ENCODE measurements at places on chromosomes 2 and 18.

DNA sequence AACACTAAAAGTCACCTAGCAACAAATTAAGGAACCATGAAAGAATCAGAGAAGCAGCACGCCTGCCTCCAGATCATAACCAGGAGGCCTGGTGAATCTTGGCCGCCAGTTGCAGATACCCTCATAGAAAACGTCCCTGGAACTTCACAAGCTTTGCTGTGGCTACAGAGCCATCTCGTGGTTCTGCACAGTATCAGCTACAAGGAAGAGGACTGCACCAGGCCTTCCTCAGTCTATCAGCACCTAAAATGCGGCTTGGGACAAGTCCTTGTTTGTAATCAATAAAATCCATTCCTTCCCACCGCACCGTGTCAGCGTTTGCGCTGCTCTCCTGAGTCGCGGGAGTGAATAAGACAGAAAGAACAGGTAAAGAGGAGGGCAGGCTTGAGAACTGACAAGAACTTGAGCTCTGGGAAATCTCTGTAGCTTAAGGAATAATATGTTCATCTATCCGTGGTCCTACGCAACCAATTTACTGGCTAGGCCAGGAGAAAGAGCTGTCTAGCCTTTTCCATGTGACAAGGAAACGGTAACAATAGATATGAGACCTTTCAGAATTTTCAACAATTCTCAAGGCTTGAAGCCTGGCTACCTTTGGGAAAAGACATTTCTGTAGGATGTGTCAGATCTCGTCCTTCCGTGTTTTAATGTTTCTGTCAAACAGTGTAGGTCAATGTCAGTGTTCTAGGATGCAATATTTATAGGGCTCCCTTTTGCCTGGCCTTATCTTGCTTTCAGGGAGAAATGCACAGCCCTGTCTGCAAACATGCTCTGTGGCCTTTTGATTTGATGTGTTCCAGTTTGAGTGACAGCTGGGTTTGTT, 128.5 kb upstream of the RAB12 start:
- DNase-seq, result no peak

- no peak for DNase-seq
Measured at GRCh38 chr2:64825831-64826491, 163.2 kb upstream of the SLC1A4 start.

DNA sequence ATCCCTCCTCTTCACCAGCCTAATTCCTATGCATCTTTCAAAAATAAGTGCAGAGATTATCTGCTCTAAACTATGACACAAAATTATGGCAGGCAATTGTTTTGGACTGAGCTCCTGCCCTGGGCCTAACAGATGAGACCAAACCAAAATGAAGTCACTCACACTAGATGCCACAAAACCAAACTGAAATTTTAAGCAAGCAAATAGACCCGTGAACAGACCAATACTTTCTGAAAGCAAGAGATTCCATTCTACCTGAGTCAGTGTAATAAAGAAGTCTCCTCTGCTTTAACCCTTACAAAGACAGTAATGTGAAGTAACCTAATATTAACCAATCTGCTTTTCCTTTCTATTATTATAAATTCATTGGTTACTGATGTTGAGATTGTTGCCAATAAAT, 84.3 kb downstream of the RIT2 start:
- DNase-seq, result no peak

DNA sequence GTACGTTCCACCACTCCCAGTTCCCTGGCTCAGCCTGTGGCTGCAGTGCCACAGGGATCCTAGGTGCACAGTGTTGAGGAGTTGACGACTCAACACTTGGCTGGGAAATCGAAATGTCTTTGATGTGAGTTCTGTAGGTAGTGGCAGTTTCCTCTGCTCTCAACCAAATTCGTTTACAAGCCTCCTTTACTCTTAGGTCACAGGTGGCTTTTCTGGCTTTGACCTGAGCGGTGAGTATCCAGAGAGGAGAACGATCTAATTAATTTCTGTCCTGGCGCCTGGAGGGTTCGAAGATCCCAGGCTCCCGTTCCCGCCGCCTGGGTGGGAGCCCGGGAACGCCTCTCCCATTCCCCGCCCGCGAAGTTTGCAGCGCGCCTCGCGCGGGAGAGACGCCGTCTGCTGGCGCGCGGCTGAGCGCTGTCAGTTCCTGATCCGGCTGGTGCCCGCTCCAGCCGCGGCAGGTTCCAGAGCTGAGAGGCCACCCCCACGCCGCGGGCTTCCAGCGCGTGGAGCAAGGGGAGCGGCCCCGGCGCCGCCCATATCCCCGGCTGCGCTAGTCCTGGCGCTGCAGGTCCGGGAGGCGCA, at the start of gene LAMA3:
LAMA3 (plus strand) TSS at position 423 of the 585 bp plus-strand sequence. CDS start 231 bp downstream, outside the sequence.
- no peak for DNase-seq

DNA sequence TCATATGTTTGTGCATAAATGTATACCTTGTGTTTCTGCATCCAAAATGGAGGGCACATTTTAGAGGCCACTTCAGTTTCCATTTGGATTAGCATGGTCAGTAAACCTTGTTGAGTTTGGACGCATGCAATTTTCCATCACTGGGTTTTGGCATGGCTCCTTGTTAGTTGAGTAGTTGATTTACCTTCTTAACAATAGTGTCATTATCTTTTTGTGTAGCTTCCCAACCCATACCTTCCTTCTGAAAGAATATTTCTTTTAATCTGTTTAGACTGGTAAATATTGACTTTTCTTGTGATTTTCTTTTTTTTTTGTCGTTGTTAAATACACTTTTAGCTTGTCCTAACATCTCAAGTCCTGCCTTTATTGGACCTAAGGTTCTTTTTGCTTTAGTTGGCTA, 15.5 kb downstream of the RPIA start:
- no peak for DNase-seq
